H1 (cell line): ENCODE measurements at places on chromosomes 6 and 20.

GRCh38 chr6:72761761-72762160 is 139.9 kb downstream of the KCNQ5 start:
- DNase-seq, result no peak

GRCh38 chr6:147268254-147268653 is 64.0 kb downstream of the STXBP5 start:
- no peak for DNase-seq

- DNase-seq, result no peak
These were observed 6.3 kb downstream of the TNFAIP3 start for GRCh38 chr6:137873273-137873762.

GRCh38 chr6:9085054-9085708 is 649.8 kb upstream of the SLC35B3 start:
- no peak for DNase-seq

GRCh38 chr20:32628960-32629530 is 43.9 kb upstream of the NOL4L start:
- no peak for DNase-seq

GRCh38 chr6:157366648-157367047 is 14.3 kb upstream of the ZDHHC14 start:
- DNase-seq, result no peak

DNA sequence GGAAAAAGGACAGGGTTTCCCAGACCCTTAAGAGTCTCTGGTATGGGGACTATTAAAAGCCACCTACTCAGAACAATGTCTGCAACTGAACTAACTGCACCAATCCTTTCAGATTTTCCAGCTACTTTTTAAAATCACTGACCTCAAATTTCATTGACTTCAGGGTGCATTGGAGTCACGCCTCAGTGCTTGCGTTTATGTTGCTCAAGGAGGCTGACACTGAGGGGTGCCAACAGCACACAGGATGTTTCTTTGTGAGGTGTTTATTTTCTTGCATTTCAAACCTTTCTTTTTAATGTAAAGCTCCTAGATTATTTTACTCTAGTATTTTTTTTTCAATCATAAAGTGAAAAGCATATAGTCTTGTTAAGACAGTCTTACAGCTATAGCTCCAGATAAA is 402.0 kb upstream of the SLC35B3 start:
- no peak for DNase-seq

DNA sequence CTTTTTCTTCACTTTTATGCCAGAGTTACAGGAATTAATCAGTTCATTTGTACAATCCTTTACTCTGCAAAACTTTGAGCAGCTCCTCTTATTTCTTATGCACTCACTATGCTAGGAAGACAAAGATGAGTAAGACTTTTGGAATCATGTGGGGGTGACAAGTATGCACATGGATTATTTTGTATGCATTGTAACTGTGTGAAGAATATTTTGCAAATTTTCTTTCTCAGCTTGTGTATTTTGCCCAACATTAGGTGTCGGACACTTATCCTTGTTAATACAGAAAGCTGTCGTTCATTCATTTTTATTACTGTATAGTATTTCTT is 88.6 kb downstream of the PPP1R14C start:
- no peak for DNase-seq

GRCh38 chr20:31740208-31740607 is 1.1 kb downstream of the TPX2 start:
- no peak for DNase-seq

- no peak for DNase-seq
These were observed 432.8 kb downstream of the CDC5L start for GRCh38 chr6:44820321-44820720.

- DNase-seq, result no peak
These were observed 880.8 kb upstream of the SLC35B3 start for GRCh38 chr6:9315966-9316650.

DNA sequence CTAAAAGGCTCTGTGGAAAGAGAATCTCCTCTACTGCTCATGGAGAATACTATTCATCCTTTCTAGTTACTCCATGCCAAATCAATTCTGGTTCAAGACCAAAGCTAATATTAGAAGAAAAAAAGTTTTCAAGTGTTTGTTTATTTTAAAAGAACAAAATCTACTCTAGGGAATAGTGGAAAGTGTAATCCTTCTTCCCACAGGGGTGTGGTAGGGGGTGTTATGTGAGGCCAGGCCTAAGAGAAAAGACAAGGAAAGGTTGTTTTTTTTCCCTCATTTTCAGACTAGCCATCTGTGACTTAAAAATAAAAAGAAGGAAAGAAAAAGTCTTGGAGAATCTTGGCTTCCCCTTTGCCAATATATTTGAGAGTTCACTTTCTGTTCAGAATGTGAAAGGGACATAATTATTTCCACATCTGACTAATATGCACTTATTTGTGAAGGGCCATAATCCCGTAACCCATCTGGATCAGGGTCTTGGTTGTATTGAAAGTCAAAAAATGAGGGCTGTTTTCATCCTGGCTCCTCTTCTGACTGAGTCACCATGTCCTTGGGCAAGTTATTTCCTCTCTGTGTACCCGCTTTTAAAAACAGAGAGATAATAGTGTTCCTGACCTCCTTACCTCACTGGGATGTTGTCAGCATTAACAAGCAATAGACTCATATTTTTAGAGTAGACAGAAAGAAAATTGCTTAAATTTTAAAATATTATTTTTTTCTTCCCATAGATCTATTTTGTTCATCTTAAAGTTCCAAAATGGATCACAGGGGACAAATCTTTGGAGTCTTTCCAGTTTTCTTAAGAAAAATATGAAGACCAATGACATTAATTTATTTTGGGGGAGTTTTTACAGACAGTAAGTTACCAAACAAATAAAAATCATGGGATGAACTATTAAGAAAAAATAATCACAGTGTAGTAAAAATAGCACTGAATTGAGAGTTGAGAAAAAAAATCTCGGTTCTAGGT is 233.7 kb downstream of the IBTK start:
- DNase-seq, result no peak

DNA sequence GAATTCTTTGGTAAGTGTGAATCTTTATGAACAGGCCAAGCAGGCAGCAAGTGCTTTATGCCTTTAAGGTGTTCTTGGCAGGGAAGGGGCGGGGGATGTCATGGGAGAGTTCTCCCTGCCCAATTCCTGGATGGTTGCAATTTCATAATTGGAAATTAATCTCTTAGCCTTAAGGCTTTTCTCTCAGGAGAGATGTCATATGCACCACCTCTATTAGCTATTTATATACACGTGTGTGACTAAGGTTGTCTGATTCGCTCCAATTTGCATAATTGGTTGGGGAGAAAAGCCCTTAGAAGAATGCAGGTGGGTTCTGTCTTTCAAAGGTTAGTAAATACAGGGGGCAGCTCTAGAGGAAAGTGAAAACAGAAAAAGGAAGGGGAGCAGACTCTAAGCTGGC is 5.2 kb upstream of the ENPP5 start:
- no peak for DNase-seq

GRCh38 chr6:36605560-36606391 is 11.6 kb downstream of the SRSF3 start:
- DNase-seq, result no peak

DNA sequence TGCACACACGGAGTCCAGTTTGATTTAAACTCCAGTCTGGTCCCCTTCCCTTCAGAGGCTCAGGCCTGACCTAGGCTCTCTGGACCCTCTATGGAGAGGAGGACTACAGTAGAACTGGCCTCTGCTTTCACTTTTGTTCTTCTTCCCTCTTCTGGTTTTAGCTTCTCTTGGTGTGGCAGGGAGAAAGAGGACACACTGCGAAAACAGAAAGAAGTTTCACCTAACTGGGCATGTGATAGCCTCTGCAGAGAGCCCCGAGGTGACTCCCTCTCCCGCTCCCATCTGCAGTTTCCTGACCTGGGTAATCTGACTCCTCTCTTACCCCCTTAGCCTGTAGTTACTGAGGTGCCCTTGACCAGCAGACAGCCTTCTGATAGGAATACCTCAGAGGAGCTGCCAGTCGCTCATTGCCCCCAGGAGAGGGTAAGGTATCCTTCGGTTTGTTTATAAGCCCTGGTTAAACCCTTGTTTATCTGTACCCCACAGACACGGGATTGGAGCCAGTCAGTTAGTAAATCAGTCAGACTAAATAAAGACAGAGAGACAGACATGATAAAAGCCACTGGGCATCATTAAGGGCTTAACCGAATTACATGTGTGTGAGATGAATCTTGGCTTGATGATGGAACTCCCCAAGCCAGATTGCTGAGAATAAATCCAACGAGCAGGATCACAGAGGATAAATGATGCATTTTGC is 12.0 kb upstream of the DTNBP1 start:
- DNase-seq, result no peak

GRCh38 chr6:15423286-15423993 is 177.6 kb downstream of the JARID2 start:
- no peak for DNase-seq

DNA sequence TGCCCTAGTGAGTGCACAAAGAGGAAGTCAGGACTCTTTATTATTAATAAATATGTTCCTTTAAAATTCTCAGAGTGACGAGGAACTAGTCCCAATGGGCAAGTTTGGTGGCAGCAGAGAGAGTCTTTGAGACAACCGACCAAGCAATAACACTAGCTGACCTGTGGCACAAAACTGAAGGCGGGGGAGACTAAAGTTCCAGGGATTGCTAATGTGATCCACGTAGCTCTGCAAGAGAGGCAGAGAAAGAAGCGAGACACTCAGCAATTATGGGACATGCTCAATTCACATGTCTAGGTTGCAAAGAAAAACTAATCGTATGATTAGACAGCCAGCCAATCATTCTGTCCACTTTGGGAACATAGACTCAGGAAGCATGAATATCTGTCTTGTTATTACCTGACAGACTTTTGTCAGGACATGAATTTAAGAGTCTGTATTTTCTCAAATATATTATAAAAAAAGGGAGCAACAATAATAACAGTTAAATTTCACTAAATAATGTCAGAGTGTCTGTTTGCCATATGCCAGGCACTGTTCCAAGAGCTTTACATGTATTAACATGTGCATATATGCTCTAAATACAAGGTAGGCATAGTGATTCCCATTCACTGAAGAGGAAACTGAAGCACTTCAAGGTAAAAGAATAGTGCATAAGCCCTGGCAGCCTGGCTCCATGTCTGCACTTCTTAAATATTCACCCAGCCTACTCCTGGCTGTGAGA is 81.0 kb downstream of the COL9A1 start:
- no peak for DNase-seq

DNA sequence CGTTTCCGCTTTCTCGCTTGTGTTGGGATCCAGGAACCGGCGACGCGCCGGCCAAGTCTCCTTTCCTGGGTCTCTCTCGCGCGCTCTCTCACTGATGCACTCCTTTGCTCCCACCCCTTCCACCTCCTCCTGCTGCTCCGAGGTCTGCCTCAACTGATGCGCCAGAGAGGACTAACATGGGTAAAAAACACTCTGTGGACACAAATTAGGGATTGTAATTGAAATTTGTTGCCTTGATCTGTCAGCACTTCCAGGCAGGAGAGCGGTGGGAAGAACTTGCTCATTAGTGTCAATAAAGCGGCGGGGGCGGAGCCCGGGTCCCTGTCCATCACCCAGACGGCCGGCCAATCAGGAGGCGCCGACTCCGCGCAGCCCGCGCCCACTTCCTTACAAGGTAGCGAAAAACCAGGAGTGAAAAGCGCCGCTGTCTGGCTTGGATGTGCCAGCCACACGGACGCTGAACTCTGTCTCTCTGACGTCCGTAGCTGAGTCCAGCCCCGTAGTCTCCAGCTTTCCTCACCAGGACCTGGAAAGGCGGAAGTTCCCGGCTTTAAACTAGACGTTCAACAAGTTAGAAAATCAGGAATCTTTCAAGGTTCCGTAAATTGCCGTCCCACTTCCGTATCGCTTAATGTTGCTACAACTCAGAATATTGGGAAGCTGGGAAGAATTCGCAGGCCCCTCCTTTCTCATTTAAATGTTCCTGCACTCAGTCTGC is at the start of gene TBX18:
Gene TBX18, minus strand, starts transcription at position 267 of the 718 bp plus-strand sequence. CDS start 417 bp downstream, outside the sequence.
- DNase-seq, result peak; percentile 96

- no peak for DNase-seq
These were observed 11.0 kb downstream of the TBPL1 start for GRCh38 chr6:133964052-133964451.

- no peak for DNase-seq
These were observed 105.6 kb downstream of the AIG1 start for GRCh38 chr6:143166247-143166695.

GRCh38 chr6:63537201-63537958 is 34.9 kb upstream of the LOC128125822 start:
- DNase-seq, result no peak

DNA sequence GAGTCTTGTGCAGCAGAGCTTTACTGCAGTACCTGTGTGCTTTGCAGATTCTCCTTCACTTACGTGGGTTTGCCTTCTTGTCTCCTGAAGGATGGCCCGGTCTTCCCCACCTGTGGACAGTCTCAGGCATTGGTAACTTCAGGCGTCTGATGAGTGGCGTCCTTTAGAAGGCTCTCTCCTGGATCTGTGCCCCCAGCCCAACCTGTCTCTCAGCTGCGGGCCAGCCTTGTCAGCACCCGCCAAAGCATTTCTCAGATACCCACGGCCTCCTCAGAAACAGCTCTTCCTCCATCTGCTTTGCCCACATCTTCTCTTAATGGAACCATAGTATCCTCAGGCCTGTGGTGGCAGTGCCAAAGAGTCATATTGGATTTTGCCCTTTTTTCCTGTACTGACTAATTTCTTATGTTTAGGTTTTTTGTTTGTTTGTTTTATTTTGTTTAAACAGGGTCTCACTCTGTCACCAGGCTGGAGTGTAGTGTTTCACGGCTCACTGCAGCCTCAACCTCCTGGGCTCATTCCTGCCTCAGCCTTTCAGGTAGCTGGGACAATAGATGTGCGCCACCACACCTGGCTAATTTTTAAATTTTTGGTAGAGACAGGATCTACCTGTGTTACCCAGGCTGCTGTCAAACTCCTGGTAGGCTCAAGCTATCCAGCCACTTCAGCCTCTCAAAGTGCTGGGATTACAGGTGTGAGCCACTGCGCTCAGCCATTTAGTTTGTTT is 96.6 kb downstream of the ARID1B start:
- DNase-seq, result no peak

DNA sequence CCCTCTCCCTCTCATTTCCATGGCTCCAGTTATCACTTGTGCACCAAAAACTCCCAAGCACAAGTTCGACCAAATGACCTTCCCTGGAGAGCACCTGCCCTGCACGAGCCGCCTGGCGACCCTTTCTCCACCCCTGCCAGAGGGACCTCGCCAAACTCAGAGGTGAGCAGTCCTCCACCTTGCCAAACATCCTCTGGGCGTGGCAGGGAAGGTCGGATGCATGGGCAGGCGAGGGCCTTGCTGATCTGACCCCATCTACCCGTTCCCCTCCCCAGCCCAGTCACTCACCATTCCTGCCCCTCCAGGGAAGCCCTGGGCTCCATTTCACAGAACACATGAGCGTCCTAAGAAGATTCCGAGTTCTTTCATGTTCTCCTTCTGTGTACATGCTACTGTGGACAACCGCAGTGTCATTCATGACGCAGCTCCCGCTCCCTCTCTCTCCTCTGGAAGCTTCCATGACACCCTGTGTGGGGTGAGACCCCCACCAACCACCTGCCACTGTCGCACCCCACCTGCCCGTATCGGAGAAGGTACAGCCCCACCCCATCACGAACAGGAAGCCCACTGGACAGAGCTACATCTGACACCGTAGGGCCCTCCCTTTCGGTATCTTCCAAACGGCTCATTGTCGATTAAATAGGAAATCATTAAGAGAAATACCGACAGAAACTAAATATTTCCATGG is 104.3 kb downstream of the DACT2 start:
- no peak for DNase-seq

GRCh38 chr20:31857861-31858759 is 12.2 kb downstream of the DUSP15 start:
- no peak for DNase-seq
